Jurkat, Clone E6-1 (cell line): ENCODE measurements at places on chromosomes 11 and 22.

- no peak for DNase-seq
These were observed 25.8 kb downstream of the ACAT1 start for GRCh38 chr11:108147150-108147549.

DNA sequence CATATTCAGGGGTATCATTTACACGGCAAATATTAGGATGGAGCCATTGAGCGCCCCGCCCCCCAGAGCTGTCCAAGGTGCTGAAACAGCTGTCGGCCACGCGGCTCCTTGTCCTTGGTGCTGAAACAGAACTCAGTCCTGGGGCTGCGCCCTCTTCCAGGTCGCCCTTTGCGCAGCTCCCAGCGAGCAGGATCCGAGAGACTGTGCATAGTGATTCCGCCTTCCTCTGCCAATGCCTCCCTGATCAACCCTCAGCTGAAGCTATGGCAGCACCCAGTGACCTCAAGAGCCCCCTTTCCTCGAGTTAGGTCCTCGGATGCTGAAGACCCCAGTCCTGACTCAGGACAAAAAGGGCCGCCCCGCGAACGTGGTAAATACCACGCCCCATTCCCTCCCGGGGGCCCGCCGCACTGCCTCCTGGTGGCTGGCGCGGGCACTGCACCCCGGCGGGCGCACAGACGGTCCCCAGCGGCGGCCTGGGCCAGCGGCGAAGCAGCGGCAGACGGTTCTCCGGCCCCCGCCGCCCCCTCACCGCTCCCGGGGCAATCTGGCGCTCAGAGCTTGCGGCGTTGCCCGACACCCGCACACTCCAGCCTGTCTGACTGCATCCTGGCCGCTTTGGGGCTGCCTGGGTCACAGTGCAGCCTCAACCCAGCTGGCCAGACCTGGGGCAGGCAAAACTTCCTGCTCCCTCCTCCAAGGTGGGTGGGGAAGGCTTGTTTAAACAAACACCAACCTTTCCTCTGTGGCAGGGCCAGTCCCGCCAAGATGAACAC, 13.4 kb downstream of the SYT7 start:
- peak; percentile 82 for DNase-seq

GRCh38 chr11:123797541-123797940, 8.6 kb downstream of the OR6M1 start:
- no peak for DNase-seq

GRCh38 chr11:975827-976226, 50.2 kb downstream of the AP2A2 start:
- peak; percentile 50 for DNase-seq

GRCh38 chr11:35968386-35969088, 24.7 kb downstream of the LDLRAD3 start:
- DNase-seq: no peak

GRCh38 chr11:70584498-70585235, 186.3 kb downstream of the CTTN start:
- DNase-seq: no peak

DNA sequence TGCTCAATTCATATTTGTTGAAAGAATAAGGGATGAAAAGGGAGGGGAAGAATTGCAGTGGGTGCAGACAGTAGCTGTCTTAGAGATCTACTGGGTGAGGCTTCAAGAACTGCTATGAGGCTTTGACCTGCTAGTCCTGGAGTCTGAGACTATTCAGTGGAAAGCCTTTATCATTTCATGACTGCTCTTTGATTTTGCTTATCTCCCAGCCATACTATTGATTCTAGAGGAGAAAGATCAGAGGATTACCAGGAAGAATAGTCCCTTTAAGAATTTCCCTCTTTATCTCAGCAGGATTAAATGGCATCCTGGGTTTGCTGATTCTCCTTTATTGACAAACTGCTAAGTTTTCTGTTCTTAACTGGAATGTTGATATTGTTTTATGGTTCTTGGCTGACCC, 107.5 kb upstream of the SORL1-AS1 start:
- no peak for DNase-seq

GRCh38 chr11:36131721-36132397, 157.4 kb downstream of the COMMD9 start:
- peak; percentile 28 for DNase-seq

DNA sequence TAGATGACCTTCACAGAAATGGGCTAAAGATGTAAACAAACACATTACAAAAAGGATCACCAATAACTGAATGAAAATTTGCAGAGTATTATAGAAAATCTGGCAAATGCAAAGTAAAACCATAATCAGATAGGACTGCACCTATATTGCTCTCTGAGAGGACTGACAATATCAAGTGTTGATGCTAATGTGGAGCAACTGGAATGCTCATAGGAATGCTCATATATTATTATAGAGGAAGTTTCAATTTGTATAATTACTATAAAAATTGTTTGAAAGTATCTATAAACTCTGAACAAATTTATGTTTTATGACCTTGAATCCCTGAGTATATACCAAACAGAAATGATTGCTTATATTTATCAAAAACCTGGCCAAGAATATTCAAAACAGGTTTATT, 18.4 kb upstream of the TEAD1 start:
- no peak for DNase-seq

- no peak for DNase-seq
These were observed 97.3 kb downstream of the GUCY1A2 start for GRCh38 chr11:106920899-106921509.

DNA sequence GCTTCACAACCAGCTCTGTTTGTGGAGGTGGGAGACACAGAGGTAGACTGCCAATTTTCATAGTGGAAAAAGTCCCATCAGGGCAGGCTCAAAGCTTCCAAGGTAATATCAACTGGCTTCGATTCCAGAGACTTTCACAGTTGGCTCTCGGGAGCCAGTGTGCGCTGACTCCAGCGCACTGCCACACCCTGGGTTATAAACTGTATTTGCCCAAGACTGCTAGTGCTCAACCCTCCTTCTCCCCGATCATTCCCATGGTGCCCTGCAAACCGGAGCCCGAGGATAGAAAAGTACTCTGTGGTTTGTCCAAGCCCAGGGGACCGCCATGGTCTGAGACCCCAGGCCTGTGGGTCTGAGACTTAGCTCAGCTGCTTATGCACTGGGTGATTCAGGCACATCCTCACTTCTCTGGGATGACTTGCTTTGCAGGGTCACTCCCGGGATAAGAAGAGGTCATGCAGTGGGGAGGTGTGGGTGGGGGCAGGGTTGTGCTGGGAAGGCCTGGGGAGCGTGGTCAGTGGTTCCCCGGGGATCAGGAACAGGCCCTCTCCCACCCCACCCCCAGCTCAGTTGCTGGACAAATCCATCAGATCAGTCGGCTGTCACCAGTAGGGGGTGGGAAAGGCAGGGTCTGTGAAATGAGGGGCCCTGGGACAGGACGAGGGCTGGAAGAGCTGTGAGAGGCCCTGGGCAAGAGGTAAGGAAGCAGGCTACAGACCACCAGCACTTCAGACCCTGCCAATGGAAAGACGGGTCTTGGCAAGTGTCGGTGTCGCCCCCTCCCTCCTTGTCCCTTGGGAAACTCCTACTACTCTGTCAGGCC, 26.7 kb upstream of the PICK1 start:
- DNase-seq: no peak
